ENCODE measurements at places on chromosomes 6 and 20. TPM values are rescaled to one million over a fixed set of nuclear protein-coding genes. Genes with fewer than 3 reads are reported as not detected.
A peak's percentile ranks its signal among the peaks of the same experiment; 100 is the strongest.

DNA sequence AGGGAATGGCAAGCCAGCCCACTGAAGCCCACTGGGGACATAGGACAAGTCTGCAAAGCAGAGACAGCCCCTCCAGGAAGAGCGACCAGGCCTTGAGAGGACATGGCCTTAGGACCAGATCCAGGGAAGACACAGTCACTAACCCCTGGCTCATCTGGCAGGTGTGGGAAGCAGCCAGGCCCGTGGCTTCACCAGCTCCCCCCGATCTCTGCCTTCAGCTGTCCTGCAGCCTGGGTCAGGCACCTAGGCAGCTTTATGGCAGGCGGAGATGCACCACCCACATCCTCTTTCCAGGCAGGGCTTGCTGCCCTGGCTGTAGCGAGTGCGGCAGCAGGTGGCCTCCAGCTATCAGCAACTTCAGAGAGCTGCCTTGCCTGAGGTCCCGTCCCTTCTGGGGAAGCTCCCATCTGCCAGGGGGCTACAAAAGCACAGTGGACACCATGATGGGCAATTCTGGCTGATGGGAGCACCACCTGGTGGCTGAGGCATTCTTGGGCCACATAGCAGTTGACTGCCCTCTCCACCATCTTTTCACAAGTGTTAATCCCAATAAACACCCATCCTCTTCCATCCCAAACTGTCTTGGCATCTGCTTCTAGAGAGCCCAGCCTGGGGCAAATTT lies 85.8 kb downstream of the DZANK1 start:
- no peaks in the 10 kb centered on the region for H3K4me1 ChIP-seq
- H3K4me3 ChIP-seq = no peak overlapping the region
- DNase-seq = no peak

GRCh38 chr20:478949-479429 lies 16.7 kb upstream of the TBC1D20 start:
- DNase-seq = no peak
- H3K36me3 ChIP-seq = peaks cover 42% of the 10 kb centered on the region

DNA sequence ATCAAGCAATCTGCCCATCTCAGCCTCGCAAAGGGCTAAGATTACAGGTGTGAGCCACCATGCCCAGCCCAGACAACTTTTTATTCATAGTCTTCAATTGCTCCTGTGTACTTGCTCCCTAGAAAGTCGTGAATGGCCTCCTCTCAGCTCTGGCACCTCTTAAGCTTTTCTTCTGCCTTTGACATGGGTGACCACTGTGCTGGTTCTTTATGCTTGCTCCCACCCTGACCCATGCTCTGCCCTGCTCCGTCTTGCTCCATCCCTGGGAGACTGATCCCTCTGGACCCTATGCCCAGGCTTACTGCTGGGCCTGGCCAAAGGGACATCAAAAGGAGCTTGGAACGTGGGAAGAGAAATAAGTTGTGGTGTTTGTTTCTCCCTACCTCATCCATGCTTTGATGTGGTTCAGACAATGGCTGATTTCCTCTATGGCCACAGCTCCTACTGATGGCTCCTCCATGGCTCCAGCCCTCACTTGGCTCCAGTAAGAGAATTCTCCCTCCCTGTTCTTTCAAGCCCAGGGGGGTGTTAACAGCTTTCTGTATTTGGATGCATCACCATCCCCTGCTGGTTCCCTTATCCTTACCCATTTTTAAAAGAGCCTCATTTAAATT lies 7.7 kb upstream of the TREM2 start:
- DNase-seq = no peak
- H3K27ac ChIP-seq = no peak overlapping the region
- no peaks in the 10 kb centered on the region for H3K27me3 ChIP-seq
- H3K36me3 ChIP-seq = no peaks in the 10 kb centered on the region
- H3K4me1 ChIP-seq = no peaks in the 10 kb centered on the region

- no peaks in the 10 kb centered on the region for H3K36me3 ChIP-seq
- DNase-seq = peak; percentile 63
- H3K27ac ChIP-seq = no peak overlapping the region
- no peak overlapping the region for H3K4me3 ChIP-seq
- no peaks in the 10 kb centered on the region for H3K27me3 ChIP-seq
These were observed 10.0 kb downstream of the PTK7 start for GRCh38 chr6:43086022-43086658.

DNA sequence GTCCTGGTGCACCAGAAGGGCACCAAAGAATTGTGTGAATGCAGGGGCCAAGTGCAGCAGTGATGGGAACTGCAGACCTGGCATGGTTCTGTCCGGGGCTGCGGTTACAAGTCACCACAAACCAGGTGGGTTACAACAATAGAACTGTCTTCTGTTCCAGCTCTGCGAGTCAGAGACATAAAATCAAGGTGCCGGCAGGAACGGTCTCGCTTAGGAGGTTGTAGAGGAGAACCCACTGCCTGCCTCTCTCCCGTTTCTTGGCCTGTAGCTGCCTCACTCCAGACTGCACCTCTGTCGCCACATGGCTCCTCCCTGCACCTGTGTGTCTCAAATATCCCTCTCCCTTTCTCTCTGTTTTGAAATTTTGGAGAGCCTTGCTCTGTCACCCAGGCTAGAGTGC lies 143.3 kb downstream of the TAF4 start:
- no peaks in the 10 kb centered on the region for H3K27me3 ChIP-seq
- H3K27ac ChIP-seq = no peak overlapping the region
- H3K4me1 ChIP-seq = no peaks in the 10 kb centered on the region
- no peak for DNase-seq

DNA sequence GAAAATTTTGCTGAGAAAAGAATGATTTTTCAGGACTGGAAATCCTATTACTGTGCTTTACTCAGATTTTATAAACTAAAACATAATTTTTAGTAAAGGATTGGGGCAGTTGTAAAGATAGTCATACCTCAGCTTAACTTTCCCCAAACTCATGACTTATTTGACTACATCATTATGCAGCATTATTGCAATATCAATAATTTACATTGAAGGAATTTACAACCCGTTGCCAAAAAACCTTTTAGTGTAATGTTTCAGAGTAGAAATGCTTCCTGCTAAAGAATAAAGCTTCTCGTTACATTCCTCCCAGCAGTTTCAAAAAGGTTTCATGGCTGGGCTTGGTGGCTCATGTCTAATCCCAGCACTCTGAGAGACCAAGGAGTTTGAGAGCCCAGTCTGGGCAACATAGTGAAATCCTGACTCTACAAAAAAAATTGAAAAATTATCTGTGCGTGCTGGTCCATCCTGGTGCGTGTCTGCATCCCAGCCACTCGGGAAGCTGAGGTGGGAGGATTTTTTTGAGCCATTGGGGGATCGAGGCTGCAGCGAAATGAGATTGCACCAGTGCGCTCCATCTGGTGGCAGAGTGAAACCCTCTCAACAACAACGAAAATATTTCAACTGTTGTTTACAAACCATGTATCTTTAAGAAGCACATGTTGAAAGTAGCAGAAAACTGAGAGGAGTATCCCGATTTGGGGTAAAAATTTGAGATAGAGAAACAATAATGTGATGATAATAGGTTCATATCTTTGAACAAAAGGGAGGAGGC lies 4.4 kb downstream of the AMD1 start:
- H3K27ac ChIP-seq = no peak overlapping the region
- H3K4me3 ChIP-seq = no peak overlapping the region
- H3K27me3 ChIP-seq = no peaks in the 10 kb centered on the region
- peaks cover 21% of the 10 kb centered on the region for H3K4me1 ChIP-seq
- no peak for DNase-seq
- no peaks in the 10 kb centered on the region for H3K36me3 ChIP-seq

GRCh38 chr20:3797592-3798372 lies 1.7 kb downstream of the CDC25B start:
- peaks cover 35% of the 10 kb centered on the region for H3K36me3 ChIP-seq
- H3K27me3 ChIP-seq = no peaks in the 10 kb centered on the region
- DNase-seq = no peak
- peaks cover 64% of the 10 kb centered on the region for H3K4me1 ChIP-seq
- H3K4me3 ChIP-seq = peak overlapping the region; percentile 40

DNA sequence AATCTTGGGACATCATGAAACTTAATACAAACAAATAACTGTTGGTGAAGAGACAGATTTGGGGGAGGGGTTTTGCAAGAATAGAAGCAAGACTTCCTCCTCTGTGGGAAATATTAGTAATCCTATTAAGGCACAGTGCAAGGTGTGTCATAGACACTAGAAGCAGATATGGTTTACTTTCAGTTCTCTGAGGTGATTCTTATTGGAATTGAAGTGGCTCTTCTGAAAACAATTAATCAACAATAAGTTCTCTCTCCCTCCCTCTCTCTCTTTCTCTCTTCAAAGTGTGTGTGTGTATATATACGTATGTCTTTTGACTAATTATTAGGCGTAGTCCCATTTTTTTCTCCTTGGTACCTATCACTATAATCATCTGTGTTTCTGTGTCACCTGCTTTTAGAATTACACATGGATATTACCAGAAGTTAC lies 99.8 kb downstream of the HIVEP2 start:
- H3K27ac ChIP-seq = peak overlapping the region; percentile 80
- no peak for DNase-seq
- H3K4me3 ChIP-seq = peak overlapping the region; percentile 37
- peaks cover 12% of the 10 kb centered on the region for H3K4me1 ChIP-seq
- H3K27me3 ChIP-seq = no peaks in the 10 kb centered on the region

DNA sequence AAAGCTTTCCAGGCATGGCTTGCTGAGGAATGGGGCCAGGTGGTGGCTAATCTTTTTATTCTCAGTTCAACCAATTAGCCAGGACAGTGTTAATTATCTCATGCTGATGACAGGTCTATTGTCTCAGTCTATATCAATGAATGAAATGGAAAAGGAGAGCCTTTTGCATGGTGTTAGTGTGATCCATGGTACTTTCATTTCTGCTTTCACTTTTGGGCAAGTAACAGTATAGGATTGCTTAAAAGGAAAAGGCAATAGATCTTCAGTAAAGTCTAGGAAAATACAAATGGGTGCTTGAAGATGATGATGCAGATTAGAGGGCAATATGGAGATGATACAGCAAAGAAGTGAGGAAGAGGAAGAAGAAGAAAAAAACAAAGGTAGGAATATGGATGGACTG lies 430.3 kb downstream of the TFAP2A start:
- H3K27ac ChIP-seq = no peak overlapping the region
- no peak overlapping the region for H3K4me3 ChIP-seq
- no peaks in the 10 kb centered on the region for H3K4me1 ChIP-seq
- DNase-seq = no peak
- no peaks in the 10 kb centered on the region for H3K27me3 ChIP-seq

DNA sequence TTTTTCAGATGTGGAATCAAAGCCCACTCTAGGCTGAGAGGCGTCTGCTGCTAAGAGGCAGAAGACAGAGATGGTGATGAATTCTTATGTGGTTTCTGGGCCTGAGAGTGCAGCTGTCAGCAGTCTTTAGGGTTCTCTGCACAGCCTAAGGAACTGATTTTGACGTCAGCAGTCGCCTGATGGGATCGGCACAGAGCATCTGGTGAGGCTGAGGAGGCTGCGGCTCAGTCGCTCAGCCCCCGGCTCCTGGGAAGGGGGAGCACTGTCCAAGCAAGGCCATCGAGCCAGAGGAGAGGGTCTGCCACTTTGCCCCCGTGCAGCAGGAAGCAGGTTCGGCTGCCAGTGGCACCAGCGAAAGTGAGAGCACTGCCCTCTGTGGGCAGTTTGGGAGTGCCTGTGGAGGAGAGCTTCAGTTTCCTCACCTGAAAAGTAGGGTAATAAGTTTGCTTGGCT lies 92.5 kb downstream of the TCP11 start:
- peak; percentile 62 for DNase-seq
- H3K27ac ChIP-seq = peak overlapping the region; percentile 82
- peaks cover 72% of the 10 kb centered on the region for H3K4me1 ChIP-seq
- H3K36me3 ChIP-seq = no peaks in the 10 kb centered on the region

DNA sequence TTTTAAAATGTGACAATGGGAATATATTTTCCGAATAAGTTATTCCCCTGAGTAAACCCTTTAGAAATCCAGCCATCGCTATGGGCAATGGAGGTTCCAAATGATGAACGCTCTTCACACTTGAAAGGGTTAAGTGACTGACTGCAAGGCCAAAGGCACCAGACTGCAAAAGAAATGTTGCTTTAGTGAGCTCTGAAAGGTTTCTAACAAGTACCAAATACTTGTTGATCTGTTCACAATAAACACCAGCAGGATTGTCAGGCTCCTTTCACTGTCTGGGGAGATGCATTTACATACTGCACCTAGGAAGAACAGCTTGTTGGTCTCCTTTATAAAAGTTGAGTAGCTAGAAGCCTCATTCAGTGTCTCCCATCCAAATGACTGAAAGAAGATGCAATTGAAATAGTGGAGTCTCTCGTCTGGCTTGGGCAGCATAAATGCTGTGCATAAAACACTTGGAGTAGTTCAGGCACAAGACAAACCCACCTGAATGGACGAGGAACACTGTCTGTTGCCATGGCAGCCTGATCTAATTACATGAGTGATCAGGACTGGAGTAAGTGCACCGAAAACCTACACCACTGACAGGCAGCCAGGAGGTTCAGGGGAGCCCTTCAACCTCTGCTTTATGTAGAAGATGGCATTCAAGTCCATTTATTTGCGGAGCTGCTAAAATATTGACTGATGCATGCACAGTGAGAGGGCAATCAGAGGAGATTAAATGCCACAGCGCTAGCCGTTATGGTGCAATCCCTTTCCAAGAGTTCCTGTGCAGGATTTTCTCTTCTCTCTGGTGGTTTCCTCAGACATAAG lies 2.9 kb downstream of the ATXN1 start:
- H3K36me3 ChIP-seq = no peaks in the 10 kb centered on the region
- peak; percentile 63 for DNase-seq
- peak overlapping the region; percentile 17 for H3K4me3 ChIP-seq
- H3K27ac ChIP-seq = peak overlapping the region; percentile 43
- peaks cover 10% of the 10 kb centered on the region for H3K4me1 ChIP-seq

DNA sequence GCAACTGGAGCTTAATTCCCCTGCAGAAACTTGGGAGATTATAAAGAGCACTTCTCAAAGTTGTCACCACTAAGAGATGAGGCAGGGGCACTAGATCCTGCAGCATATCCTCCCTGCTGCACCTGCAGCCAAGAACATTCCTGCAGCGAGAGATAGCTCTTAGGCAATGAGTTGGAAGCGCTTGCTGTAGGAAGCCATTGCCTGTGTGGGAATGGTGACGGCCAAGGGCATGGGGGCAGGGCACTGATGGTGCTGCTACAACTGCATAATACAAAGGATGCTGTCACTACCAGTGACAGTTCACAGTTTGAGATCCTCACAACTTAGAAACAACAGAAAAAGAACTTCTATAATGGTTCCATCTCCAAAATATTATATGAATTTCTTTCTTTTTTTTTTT lies 89.9 kb downstream of the CDS2 start:
- H3K36me3 ChIP-seq = no peaks in the 10 kb centered on the region
- no peaks in the 10 kb centered on the region for H3K4me1 ChIP-seq
- H3K27me3 ChIP-seq = no peaks in the 10 kb centered on the region
- DNase-seq = no peak
- no peak overlapping the region for H3K4me3 ChIP-seq

The GCM1 gene
- total RNA-seq = 0.11 TPM

The TRIM39 gene
- 13.1 TPM for total RNA-seq

The KCNS1 gene
- total RNA-seq = 4.0 TPM

The CDH4 gene
- 5.8 TPM for total RNA-seq

The CRISP2 gene
- total RNA-seq = 1.2 TPM

The SMIM29 gene
- total RNA-seq = 14.9 TPM

The DOK5 gene
- 19.1 TPM for total RNA-seq

The COL11A2 gene
- 2.8 TPM for total RNA-seq

The TAP2 gene
- total RNA-seq = 19.0 TPM

The PCMTD2 gene
- total RNA-seq = 86.3 TPM

Data from spinal cord (tissue), 10 donors.